GM13977 (cell line): ENCODE measurements at places on chromosomes 3 and 15.

- no peak for DNase-seq
Measured at GRCh38 chr15:82873000-82873680, 63.7 kb downstream of the WHAMM start.

GRCh38 chr3:77065750-77066149, 25.9 kb downstream of the ROBO2 start:
- DNase-seq = no peak

DNA sequence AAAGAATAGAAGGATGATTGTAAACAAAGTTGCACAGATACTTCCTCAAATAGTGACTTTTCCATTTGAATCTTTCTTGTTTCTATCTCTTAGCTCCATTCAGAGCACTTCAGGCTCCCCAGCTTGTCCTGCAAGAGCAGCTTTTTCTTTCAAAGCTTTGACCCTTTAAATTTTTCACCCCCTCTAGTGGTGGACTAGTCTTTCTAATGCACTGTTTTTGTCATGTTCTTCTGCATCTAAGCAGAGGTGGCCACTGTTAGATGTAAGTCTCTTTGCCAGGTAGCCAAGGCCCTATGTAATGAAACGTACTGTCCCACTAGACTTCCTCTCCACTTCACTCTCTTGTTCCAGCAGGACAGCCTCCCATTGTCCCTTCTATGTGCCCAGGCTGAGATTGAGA, 74.0 kb upstream of the MANF start:
- peak; percentile 58 for DNase-seq

DNA sequence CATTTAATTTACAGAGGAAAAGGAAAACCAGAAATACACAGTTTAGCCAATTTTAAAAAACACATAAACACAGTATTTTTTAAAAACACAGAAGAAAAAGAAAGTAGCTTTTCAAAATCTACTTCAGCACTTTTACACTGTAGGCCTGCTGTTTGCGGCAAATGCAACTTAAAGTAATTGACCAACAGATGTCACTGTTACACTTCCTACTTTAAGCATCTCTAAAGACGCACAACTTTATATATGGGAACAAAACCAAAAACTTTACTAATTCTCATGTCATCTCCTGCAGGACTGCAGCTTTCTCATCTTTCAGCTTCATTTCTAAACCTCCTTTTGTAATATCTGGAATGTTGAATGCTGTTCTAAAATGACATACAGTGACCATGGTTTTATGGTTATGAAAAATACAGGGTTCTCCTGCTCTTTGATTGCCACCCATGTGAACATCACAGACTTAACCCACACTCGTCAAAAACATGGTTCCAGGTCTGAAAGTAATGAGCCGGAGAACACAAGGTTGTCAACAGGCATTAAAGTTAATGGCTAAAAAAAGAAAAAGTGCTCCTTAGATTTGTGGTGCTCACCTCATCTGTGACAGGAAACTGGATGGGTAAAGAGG, 107.9 kb downstream of the FMN1 start:
- peak; percentile 28 for DNase-seq

GRCh38 chr15:38991126-38991525, 426.5 kb upstream of the RASGRP1 start:
- no peak for DNase-seq

GRCh38 chr3:153173758-153174516, 11.9 kb downstream of the RAP2B start:
- DNase-seq = no peak

DNA sequence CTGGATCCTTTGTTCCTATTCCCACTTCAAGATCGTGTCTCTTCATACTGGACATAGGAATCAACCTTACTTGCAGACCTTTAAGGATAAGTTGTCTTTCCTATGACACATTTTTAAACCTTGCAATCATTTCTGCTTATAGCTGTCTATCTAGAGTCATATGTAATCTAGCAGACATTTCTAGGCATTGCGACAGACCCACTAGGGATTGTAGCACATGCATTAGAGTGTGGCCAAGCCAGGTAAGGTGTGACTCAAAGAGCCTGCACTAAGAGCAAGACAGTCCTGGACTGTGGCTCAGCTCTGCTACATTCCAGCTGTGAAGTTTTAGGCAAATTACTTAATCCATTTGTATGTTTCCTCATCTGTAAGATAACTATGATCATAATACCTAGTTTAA, 38.8 kb upstream of the BFSP2 start:
- no peak for DNase-seq

DNA sequence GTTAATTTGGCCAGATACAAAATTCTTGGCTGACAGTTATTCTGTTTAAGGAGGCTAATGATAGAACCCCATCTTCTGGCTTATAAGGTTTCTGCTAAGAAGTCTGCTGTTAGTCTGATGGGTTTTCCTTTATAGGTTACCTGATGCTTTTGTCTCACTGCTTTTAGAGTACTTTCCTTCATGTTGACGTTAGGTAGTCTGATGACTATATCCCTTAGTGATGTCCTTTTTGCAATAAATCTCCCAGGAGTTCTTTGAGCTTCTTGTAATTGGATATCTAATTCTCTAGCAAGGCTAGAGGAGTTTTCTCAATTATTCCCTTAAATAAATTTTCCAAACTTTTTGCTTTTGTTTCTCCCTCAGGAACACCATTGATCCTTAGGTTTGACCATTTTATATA, 114.1 kb upstream of the CDIN1 start:
- no peak for DNase-seq

GRCh38 chr3:15934389-15935195, 136.8 kb upstream of the ANKRD28 start:
- DNase-seq = no peak

GRCh38 chr3:59935025-59935424, 885.2 kb upstream of the CFAP20DC start:
- peak; percentile 52 for DNase-seq

DNA sequence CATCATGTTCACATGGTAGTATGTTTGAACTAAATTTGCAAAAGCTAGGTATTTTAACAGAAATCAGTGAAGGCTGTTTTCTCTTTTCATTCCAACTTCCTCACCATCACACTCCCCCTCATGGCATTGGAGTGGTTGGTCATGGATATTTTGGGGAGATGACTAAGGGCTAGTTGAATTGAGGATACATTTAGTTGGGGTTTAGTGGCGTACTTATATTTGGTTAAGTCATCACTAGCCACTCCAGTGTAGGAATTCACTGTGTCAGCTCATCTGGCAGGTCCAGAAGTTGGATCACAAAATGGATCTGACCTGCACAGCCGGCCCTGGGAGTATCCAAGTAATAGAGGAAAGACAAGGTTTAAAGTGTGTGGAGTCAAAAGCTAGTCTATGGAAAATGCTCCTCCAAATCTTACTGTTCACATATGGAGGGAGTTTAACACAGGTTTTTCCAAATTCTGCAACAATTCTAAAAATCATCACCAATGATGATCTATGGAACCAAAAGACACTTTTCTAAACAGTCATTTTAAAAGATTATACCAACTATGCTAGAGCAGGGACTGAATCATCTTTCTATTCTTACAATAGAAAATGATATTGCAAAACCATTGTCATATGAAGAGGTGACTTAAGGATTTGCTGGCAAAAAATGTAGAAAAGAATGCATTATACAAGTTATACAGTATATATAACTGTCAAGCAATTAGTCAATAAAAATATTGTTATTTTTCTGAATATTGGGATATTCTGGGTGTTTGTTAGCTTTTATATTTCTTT, 247.8 kb upstream of the PEX5L start:
- DNase-seq = no peak

DNA sequence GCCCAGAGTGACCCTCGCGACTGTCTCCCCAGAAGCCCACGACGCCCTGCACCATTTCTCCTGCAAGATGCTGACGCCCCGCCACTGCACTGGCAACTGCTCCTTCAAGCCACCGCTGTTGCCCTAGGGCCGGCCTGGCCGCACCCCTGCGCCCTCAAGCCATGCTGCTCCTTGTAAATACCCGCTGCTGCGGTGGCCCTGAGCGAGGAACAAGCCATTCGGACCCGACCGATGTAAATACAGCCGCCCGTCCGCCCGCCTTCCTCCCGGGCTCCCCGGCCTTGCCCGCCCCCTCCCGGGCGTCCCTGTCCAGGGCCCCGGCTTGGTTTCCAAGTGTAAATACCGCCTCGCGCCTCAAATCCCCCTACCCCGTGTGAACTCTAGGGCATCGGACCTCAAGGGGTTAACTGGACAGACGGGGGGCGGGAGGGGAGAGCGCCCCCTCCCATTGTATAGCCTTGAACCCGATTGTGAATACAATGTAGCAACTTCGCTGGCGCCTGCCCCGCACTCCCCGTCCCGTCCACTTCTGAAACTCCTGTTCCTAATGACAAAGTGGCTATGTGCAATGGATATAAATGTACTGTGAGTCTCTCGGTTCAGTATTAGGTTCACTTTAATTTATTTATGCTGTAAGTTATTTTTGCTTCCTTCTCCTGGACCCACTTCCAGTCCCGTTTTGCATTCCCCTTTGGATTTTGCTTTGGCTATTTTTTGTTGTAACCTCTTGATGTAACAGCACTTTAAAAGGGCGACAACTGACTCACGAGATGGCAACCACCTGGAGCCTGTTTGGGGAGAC, 5.9 kb downstream of the RNU6-1 start:
- peak; percentile 77 for DNase-seq
